Pulmonary artery endothelial cell (primary cell): ENCODE measurements at places on chromosomes 13 and 19. TPM values are rescaled to one million over a fixed set of nuclear protein-coding genes. Genes with fewer than 3 reads are reported as not detected.
A peak's percentile ranks its signal among the peaks of the same experiment; 100 is the strongest.

The RDH8 gene
- total RNA-seq = not detected in 2 replicates

- no peak for DNase-seq
Measured at GRCh38 chr13:80821466-80821865, 480.5 kb upstream of the SPRY2 start.

The CACNA1A gene
- total RNA-seq = 0.04 and 0.07 TPM in 2 replicates

GRCh38 chr13:93422980-93423543 lies 196.5 kb downstream of the GPC6 start:
- DNase-seq = no peak

GRCh38 chr19:44943801-44944249 lies 1.8 kb downstream of the APOC4 start:
- no peak for DNase-seq

GRCh38 chr13:43146400-43146799 lies 123.0 kb downstream of the DNAJC15 start:
- no peak for DNase-seq

The ZNF558 gene
- 3.8 and 9.2 TPM in 2 replicates for total RNA-seq

The PRR20D gene
- not detected in 2 replicates for total RNA-seq

DNA sequence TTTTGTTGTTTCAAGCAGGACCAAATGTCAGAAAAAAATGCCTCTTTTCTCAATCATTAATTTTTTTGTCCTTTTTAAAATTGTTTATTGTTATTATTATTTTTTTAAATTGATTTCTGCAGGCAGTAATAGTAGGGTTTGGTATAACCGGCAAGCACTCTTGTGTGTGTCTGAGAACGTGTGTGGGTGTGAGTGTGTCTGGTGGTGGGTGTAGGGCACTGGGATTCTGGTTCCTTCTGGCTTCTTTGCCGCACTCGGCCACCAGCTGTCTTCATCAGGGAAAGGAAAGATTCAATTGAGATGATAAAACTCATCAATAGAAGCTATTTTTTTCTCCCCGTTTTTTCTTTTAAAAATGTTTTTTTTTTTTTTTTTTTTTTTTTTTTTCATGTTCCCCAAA lies 56.4 kb downstream of the IER2 start:
- DNase-seq = no peak

GRCh38 chr19:16398530-16399249 lies 73.1 kb downstream of the EPS15L1 start:
- DNase-seq = peak; percentile 59

The BCAM gene
- total RNA-seq = 8.0 and 22.4 TPM in 2 replicates

DNA sequence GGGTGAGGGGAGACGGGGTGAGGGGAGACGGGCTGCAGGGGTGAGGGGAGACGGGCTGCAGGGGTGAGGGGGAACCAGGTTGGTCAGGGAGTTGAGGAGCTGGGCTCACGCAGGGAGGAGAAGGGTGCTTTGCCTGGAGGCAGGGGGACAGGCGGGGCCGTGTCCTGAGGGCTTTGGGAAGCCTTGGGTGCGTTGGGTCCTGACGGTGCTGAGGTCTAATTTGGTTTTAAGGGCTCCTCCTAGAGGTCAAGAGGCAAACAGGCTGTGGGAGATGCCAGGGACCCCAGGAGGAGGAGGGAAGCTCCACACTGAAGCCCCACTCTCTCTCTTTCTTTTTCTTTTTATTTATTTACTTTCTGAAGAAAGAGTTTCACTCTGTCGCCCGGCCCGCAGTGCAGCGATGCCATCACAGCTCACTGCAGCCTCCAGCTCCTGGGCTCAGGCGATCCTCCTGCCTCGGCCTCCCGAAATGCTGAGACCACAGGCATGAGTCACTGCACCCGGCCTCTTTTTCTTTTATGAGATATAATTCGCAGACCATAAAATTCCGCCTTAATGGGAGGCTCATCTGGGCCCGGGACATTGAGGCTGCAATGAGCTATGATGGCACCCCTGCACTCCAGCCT lies 9.3 kb upstream of the MISP start:
- no peak for DNase-seq

The ZNF211 gene
- total RNA-seq = 7.1 and 13.5 TPM in 2 replicates

- DNase-seq = no peak
Measured at GRCh38 chr13:98998831-98999638, 21.2 kb upstream of the DOCK9 start.

- DNase-seq = no peak
Measured at GRCh38 chr19:43444531-43445287, 20.7 kb downstream of the LYPD3 start.

DNA sequence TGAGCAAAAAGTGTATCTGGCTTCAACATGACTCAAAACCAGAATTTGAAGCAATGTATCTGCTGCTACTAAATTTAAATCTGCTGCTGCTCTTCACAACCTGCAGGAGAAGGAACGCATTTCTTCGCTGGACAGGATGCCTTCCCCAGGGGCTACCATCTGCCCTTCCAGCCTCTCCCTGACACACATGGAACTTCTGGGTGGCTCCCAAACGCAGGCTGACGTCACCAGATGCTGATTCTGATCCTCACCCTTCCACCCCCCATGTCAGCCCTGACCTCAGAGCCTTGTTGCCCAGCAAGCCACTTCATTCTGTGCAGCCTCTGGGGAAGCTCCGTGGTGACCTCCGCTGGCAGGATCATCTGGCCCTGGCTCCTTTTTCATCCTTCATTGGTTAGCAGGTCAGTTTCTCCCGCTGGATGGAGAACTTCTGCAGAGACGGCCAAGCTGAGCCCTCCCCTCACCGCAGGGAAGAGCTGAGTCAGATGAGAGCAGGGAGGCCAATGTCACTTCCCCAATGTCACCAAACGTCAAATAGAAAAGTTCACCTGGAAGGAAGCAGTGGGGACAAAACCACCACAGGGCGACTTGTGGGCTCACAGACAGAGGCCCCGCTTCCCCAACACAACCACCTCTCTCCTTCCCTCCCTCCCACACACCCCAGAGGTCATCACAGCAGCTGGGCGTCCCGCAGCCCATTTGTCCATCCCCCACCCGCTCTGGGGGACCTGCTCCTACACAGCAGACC lies 14.0 kb upstream of the RAB20 start:
- DNase-seq = no peak

GRCh38 chr13:20165417-20166257 lies 4.8 kb upstream of the GJA3 start:
- no peak for DNase-seq

DNA sequence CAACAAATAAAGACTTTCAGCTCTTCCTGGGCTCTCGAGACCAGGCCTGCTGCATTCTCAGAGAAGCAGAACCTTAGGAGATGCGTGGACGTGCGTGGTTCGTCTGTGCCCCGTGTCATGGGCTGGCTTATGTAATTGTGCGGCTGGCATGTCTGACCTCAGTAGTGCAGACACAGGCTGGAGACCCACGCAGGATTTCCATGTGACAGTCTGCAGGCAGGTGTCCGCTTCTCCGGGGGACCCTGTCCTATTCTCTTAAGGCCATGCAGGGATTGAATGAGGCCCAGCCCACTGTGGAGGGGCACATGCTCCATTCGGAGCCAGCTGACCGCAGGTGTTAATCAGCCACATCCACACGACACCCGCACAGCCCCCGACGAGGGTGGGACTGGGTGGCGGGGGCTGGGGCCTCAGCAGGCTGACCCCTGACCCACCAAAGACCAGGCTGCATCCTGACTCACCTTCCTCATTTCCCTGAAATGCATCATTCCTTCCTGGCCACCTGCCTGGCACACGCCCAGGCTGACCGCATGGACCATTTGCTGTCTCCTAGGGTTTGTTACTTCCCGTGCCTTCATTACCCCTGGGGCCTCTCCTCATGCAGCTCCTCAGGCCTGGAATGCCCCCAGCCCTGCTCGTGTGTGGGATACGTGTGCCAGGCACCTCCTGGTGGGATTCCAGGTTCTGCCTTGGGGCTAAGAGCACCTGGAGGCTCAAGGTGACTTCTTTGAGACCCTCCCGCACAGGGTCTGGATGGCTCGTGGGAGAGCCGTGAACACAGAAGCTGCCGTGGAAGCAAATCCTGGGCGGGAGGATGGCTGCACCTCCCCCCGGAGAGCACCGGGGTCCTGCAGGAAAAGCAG lies 10.7 kb upstream of the MCF2L start:
- DNase-seq = no peak

GRCh38 chr13:110507678-110508381 lies 53.7 kb downstream of the RAB20 start:
- DNase-seq = no peak

DNA sequence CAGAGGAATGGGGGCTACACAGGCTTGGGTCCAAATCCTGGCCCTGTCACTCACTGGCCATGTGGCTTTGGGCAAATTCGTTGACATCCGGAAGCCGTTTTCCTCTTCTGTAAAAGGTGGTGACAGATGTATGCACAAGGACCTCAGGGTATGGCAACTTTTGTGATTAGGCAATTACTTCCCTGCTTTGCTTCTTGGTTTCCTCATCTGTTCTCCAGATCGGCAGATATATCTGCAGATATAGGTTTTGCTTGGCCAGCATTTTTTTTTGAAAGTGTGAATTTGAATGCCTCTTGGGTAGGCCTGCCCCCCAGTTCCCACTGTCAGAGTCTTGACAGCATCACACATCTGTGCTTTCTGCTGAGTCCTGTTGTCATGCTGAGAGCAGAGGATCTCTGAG lies 17.7 kb downstream of the TMEM272 start:
- no peak for DNase-seq

The MRPL54 gene
- total RNA-seq = 41.2 and 49.6 TPM in 2 replicates

DNA sequence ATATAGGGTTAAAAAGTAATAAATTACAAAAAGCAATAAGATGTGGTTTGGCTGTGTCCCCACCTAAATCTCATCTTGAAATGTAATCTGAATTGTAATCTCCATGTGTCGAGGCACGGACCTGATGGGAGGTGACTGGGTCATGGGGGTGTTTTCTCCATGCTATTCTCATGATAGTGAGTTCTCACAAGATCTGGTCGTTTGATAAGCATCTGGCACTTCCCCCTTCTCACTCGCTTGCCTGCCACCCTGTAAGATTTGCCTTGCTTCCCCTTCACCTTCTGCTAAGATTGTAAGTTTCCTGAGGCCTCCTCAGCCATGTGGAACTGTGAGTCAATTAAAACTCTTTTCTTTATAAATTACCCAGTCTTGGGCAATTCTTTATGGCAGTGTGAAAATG lies 577.4 kb downstream of the TBC1D4 start:
- no peak for DNase-seq

DNA sequence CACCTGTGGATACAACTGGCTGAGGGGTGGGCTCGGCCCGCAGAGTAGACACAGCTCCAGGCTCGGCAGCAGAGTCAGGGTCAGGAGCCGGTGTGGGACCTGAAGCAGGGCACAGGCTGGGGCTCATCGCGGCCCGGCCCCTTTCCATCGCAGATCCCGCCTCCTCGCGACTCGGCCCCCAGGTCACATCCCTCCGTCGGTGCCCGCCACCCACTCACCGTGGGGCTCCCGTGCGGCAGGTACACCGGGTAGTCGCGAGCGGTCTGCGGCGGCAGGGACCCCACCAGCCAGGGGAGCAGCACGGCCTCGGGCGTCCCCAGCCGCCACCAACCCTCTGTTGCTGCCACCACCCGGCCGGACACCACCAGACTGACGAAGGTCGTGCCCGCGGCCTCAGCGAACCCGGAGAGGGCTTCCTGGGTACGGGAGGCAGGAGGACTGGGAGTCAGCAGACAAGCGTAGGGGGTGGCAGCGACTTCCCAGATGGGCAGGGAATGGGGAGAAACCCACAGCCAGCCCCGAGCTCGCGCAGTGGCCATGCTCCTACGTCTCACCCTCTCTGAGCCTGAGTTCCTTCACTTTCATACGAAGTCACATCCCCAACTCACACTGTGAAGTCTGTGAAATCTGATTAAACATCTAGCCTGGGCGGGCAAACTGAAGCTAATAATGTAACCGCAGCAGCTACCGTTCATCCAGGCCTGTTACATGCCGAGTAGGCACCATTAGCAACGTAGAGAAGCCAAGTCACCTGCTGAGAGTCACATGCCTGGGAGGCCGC lies 3.7 kb downstream of the FUZ start:
- DNase-seq = no peak

DNA sequence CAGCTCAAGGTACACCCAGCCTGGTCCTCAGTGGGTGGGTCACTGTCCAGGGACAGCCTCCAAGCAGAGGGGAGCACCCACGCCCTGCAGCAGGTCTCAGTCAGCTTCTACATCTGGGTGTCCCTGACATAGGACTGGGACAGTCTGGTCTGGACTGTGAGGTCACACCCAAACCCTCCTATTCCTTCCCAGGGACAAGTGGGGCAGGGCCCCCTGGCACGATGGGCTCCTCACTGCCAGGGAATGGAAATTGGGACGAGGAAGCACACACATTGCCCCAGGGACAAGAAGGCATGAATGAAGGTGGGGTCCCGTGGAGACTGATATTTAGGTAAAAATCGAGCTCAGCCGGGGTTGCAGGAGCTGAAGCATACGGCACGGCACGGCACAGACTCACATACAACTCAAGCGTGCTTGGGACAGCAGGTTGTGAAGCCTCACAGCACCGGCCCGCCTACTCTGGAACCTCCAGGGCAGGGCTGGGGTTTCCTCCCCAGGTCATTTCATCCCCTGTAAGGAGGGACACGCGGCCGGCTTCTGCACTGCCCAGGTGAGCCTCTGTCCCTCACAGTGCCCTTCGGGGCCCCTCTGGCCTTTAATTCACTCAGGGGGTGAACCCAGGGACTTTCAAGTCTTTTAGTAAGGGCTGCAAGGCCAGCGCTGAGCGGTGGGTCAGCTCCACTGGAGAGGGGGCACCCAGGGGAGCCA lies 3.5 kb downstream of the PNMA8B start:
- DNase-seq = no peak

The MICOS13 gene
- total RNA-seq = 26.1 and 60.3 TPM in 2 replicates

- no peak for DNase-seq
Measured at GRCh38 chr13:99657848-99658260, 156.6 kb downstream of the TM9SF2 start.

The SMAD9 gene
- 3.2 and 5.0 TPM in 2 replicates for total RNA-seq

- DNase-seq = no peak
Measured at GRCh38 chr13:110360598-110360997, 53.5 kb downstream of the COL4A2 start.

DNA sequence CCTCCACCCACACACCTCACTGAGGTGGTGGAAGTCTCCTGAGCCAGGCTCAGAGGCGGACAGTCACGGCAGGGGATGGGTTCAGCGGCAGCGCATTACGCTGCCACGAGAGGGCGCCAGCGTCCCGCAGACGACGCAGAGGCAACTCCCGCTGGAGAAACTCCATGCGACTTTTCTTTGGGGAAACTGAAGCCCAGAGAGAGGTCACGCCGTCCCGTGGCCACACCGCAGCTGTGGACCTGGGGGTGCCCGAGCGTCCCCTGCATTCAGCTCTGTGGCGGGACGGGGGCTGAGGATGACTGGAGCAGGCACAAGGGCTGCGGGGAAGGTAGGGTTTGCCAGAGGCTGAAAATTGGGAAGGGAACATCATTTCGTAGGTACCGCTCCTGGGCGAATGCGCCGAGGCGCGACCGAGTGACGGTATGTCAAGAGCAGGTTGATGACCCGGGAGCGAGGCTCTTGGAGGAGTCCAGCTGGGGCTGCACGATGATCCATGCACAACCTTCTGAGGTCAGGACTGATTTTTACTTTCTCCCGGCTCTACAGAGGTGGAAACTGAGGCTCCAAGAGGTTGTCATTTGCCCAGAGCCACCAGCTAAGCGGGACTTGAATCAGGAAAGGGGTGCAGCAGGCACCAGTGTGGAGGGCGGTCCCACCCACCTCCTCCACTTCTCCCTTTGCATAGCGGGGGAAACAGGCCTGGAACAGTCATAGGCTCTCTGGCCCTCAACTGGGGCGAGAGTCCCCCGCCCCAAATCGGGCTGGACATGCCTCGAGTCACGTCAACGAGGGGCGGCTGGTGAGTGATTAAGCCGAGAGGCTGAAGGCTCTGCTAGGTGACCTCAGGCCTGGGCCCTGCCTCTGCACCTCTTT lies 690 bp upstream of the ARRDC2 start:
- DNase-seq = no peak
